T-helper 9 cell (primary cell): ENCODE measurements at places on chromosomes 13 and 19.

- no peak for DNase-seq
These were observed 24.8 kb upstream of the SLC1A5 start for GRCh38 chr19:46812977-46813838.

DNA sequence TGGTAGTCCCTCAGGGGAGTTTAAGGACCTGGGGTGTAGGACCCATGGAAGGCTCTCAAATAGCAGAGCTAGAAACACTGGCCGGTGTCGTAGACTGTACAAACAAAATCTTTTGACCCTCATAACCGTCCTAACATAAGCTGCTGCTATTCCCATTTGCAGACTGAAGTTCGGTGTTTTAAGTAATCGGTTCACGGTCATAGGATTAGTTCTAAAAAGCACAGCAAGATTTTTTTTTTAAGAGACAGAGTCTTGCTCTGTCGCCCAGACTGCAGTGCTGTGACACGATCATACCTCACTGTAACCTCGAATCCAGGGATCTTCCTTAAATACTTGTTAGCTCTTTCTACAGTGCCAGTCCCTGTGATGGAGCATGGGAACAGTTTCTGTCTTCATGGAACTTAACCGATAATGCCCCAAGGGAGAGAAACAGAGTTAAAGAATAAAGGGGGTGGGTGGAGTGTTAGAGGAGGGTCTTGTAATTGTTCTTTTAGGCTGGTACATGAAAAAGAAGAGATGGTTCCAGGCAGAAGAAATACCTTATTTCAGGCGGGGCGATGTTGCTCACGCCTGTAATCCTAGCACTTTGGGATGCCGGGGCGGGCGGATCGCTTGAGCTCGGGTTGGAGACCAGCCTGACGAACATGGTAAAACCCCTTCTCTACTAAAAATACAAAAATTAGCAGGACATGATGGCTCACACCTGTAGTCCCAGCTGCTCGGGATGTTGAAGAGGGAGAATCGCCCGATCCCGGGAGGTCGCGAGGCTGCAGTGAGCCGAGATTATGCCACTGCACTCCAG, 475 bp upstream of the ZC3H4 start:
- no peak for DNase-seq

GRCh38 chr19:46406976-46407375, 6.4 kb downstream of the CCDC8 start:
- no peak for DNase-seq

GRCh38 chr13:100269837-100270236, 180.9 kb downstream of the PCCA start:
- no peak for DNase-seq

DNA sequence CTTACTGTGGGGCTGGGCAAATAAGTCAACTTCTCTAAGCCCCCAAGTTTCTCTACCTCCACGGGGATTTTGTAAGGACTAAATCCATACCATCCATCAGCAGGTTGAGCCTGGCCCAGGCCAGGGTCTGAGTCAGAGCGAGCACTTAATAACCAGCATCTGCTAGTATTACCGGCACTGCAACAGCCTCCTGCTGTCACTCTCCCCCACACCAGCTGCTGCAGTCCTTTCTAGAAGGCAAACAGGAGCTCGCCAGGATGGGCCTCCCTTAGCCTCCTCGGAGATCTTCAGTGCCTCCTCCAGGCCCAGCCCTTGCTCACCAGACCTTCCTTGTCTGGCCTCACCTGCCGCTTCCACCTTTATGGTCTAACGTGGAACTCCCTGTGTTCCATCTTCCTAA, 3.2 kb downstream of the NAPA start:
- no peak for DNase-seq
